ENCODE measurements at places on chromosomes 7 and 10.

GRCh38 chr7:119105381-119105780 is 880.9 kb downstream of the ANKRD7 start:
- DNase-seq: no peak

- DNase-seq: no peak
These were observed 32.4 kb upstream of the SEMA3E start for GRCh38 chr7:83681200-83681778.

- peak; percentile 18 for DNase-seq
These were observed 370.2 kb downstream of the ARL4A start for GRCh38 chr7:13057462-13058200.

- DNase-seq: no peak
These were observed 96.8 kb upstream of the AGR3 start for GRCh38 chr7:16978358-16979244.

GRCh38 chr10:103058034-103058433 is 135.0 kb downstream of the NT5C2 start:
- DNase-seq: no peak

GRCh38 chr7:55205124-55205955 is 159.8 kb upstream of the LANCL2 start:
- DNase-seq: no peak

DNA sequence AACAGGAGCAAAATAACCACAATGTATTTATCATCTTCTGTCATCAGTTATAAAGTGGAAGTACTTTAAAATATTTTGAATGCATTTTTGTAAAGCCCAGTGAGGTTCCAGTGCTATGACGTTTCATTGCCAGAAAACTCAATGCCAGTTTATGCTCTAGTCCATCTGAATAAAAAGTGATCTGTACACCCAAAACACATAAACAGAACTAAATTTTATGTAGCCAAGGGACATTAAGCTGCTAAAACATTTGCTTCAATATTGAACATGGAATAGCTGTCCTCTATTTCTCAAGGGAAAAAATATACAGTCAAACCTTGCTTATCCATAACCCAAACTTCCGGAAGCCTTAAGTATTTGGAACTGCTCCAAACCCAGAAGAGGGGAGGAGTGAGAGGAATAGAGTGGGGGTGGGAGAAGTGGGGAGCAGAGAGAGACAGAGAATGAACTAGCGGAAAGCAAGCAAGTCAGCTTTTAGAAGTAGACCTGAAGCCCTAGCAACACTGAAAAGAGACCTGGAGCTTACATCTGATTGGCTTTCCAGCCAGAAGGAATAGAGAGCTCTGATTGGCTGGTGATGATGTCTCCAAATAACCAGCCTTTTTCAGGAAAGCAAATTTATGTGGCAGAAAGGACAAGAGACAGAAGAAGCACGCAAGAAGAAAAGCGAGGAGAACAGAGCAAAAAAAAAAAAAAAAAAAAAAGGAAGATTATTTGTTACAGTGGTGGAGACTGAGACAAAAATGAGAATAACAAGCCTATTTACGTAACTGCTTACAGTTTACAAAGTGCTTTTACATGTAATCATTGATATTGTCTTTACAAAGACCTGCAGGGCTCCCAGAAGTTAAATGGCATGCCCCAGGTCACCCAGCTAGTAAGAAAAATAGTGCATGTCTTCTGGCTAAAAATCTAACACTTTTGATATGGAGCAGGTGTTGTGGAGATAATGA is 196.0 kb downstream of the RNLS start:
- DNase-seq: peak; percentile 91

- no peak for DNase-seq
These were observed 640.0 kb downstream of the PARD3 start for GRCh38 chr10:34175121-34175520.
